ENCODE measurements at places on chromosomes 5 and 9.

GRCh38 chr9:137974746-137975526, 97.4 kb downstream of the CACNA1B start:
- no peak for DNase-seq

GRCh38 chr9:107367727-107368502, 84.8 kb downstream of the RAD23B start:
- no peak for DNase-seq

DNA sequence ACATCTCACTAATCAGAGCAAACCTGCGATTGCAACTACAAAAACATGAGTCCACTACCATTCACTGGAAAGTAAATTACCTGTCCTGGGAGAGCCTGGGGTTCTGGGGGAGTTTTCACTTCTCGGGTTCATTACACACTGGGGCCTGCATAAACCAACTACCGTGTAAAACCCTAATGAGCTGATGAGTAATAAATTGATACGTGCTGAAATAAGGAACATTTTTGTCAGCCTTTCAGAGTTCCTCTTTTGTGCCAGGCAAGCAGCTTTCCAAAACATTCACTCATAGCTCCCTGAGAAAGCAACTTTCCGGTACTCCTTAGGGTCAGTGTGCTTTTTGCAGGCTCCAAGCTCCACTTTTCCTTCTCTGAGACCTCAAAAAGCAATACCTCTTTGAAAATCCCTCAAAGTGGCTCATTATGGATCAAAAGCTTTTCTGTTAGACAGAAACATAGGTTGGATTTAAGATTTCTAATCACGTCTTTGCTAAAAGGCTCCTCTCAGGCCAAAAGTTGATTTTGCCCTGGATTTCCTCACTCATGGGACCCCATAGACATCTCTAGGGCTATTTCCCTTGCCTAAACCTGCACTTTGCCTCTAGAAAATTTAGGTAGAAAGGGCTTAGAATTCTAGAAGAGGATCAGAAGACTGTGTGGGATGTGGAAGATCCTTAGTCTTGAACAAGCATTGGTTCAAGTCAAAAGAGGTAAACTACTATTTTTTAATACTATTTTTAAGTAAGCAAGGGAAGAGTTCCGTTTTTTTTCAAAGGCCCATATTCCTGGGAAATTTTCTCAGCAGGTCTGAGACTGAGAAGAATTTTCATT, 74.8 kb downstream of the ST8SIA4 start:
- DNase-seq: no peak

DNA sequence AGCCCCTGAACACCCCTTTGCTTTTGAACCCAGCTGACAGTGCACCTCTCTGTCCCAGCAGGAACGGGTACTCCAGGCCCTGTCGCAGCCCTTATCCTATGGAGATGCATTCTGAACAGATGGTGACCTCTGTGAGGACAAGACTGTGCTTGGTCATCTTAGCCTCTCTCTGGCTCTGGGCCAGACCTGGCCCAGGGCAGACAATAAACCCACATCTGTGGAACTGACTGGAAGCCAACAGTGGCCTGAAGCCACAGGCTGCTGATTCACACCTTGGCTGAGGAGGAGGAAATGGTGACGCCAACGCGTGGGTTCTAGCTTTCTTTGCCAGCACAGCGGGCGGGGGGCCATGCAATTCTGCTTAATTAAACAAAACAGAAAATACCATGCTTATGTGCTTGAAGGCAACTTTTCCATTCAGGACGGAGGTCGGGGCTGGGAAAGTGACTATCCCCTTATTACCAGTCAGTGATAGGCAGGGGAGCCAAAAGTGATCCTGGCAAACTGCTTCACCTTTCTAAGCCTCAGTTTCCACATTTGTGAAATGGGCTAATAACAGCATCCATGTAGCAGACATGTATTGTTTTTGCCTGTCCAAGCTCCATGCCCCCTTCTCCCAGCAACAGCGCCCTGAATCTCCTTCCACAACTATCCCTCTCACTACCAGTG, 10.8 kb downstream of the SH3PXD2B start:
- DNase-seq: peak; percentile 40

- DNase-seq: no peak
Observed at GRCh38 chr9:68877219-68877618, 136.7 kb downstream of the PRKACG start.

DNA sequence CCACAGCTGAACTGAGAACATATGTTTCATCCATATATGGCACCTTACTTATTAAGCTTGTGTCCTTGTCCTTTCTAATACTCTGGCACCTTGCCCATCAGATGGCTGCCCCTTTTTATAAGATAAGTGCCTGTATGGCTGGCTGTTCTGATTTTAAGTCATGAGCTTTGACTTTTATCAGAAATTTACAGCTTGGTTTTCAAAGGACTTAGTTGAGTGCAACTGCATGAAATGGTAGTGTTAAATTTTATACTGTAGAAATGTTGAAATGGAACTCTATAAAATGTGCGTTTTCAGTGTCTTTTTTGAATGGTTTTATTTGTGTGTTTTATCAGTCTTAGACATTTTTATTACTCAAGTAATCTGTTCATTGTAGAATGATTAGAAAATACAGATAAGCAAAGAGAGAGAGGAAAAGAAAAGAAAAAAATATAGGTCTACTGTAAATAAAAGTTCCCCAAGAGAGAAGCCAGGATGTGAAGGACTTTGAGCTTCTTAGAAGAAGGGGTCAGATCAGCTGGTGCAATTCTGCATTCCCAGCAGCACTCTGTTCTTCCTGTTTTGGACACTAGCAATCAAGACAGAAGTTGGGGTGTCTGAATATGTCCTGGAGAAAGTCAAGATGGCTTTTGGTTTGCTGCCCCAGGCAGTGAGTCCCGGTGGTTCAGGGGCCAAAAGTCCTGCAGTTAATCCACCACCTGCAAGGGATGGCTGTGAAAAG, 38.9 kb downstream of the ARHGAP26 start:
- DNase-seq: no peak

GRCh38 chr5:31674371-31674951, 35.5 kb downstream of the PDZD2 start:
- DNase-seq: no peak

DNA sequence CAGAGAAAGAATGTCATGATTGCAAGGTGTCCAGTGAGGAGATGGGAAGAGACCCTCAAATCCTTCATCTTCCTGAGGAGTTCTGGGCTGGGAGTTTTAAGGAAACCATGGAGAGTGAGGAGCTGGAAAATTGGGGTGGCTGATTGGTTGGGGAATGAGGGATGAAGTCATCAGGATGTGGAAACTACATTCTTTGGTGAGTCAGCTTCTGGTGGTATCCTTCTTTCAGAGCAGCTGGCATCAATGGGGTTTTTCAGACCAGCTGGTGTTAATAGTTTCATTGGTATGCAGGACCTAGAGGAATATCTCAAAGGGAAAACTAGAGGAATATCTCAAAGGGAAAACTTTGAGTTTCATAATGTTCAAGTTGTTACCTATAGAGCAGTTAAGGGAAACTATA, 45.2 kb downstream of the RNF180 start:
- no peak for DNase-seq

DNA sequence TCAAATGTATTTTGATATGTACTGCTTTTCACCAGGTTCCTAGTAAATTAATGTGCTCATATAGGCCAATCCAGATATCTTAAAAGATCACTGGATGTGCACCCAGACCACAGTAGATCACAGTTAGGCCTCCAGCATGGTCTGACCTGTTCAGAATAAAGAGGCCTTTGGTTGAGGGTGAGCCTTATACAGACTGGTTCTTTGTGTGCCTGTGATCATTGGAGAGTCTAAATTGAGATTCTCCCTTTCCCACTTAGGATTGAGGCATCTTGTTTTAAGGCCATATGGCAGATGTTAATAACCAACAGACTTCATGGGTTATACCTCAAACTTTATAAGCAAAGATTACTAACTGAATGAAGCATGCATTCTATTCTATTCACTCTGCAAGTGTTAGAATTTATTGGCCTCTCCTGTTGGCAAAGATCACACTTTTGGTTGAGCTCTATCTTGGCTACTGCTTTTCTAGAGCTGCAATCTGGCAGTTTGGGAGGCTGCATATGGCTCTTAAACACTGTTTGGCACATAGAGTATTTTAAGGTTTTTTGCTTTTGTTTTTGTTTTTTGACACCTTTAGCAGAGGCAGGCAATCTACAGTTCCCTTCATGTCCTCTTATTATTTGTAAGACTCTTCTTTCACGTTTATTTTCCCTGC, 8.5 kb downstream of the CHSY3 start:
- no peak for DNase-seq

- DNase-seq: no peak
Observed at GRCh38 chr9:121210536-121210935, 8.9 kb upstream of the RAB14 start.

DNA sequence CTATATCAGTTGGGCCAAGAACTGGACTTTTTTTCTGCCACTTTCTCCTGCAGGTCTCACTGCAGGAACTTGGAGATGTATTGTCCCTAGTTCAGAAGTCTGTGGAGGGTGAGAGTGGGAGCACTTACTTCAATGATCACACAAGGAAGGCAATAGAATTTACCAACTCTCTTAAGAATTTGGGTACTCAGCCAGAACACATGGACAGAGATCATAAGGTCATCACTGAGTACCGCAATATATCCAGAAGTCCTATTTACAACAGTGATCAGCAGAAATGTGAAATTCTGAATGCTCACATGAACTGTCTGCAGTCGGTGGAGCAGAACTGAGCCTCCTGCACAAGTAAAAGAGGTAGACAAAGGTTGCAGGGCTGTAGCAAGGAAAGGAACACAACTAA, 101.0 kb downstream of the FAM114A2 start:
- DNase-seq: no peak

DNA sequence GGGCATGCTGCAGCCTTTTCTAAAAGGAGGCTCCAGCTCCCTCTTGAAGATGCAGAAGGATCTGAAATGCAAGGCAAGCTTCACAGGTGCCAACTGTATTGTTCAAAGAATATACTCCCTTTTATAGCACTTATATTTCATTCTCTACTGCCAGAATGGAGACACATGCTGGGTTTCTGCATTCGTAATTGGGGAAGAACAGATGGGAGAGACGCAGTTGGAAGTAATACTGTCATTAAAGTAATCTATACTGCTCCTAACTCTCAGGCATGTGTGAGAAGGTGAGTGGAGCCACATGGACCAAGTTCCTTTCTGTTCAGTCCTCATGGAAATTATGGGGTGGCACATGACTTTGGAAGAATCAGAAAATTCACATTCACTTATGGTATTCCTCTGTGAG, 226.4 kb downstream of the TRIM32 start:
- no peak for DNase-seq

GRCh38 chr9:77013932-77014596, 5.4 kb upstream of the FOXB2 start:
- DNase-seq: no peak

DNA sequence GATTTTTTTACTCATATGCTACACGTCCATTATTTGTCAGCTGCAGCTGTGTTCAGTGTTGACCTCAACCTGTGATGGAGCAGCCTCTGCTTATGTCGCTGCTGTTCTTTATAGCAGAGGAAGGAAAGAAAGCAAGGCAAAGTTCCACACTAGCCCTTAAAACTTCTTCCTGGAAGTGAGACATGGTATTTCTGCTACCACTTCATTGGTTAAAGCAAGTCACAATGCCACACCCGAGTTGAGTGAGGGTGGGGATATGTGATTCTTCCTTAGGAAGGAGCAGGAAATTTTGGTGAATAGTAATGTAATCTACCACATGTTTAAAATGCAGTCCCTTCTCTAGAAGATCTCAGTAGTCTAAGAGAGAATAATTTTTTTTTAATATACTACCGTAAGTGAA, 224.8 kb upstream of the DMRT1 start:
- DNase-seq: no peak

DNA sequence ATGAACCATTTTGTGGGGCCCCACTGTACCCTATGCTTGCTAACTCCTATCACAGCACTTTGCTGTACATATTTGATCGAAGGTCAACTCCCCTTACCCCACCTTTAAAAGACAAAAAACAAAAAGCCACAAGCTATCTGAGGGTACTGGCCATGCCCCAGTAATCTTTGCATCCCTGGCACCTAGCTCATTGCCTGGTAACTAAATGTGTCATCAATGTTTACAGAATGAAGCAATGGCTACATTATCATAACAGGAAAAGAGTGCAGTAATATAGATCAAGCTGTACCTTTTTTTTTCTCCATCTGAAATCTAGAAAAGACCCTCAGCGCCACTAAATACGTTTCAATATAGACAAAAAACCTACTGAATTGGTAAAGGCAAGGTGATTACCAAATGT, 188.0 kb downstream of the ELAVL2 start:
- no peak for DNase-seq

DNA sequence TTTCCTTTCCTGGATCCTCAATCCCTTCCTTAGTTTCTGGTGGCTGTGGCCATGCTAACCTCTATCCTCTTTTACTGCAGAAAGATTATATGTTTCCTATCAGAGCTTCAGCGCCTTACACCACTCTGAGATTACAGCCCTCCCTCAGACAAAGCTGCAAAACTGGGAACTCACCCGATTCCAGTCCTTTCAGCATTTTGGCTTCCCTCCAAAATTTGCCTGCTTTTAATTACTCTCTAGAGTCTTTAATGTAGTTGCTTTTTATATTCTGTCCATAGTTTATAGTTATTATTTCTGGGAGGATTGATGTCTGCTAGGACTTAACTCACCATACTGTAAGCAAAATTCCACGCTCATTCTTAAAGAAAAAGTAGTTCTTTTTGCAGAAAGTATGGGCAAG, 110.2 kb downstream of the NSG2 start:
- DNase-seq: no peak

- DNase-seq: no peak
Observed at GRCh38 chr5:165538065-165538464, 2032.6 kb downstream of the MAT2B start.

DNA sequence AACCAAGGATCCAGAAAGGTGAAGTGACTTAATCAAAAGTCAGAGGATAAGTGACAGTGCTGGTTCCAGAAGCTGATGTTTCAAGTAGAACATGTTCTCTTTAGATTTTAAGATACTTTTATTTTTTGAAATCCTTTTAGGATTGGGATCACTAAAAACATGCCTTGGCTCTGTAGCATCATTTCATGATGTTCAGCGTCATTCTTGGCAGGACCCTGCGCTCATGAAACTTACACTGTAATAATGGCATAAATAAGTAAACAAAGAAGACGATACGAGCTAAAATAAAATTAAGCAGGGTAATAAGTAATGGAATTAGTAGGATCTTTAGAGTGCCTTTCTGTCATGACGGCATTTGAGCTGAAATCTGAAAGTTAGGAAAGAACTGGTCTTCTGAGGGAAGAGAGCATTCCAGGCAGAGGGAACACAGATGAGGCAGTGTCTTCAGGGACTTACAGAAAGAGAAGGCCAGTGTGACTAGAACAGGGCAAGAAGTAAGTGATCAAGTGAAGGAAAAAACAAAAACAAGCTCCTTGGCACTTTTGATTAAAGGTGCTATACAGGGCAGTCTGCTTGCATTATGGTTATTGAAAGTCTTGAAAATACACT, 19.9 kb downstream of the CTNNA1 start:
- DNase-seq: no peak
